ENCODE measurements at places on chromosomes 13 and 19.

DNA sequence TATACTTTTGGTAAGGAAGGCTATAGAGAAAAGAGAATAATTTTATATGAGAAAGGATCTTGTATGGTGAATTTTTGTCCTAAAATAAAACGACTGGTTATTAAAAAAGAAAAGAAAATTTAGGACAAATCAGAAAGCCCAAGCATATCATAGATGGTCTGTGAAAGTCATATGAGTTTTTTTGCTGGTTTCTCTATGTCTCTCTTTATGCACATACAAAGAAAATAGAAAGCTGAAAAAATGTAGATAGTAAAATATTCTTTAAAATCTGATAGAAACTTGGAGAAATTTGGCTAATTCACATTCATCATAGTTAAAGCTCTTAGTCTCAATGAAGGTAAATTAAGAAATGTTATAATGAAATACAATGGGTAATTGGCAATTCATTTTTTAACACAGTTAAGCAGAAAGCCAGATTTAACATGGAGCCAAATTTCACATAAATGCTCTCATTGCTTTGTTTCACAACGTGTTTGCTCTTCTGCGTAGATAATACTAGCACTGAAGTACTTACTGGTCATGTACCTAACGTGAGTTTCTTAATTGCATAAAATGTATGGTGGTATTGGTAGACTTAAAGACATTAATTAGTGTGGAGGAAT lies 621.5 kb upstream of the ATXN8OS start:
- DNase-seq: no peak

GRCh38 chr13:22629374-22629773 lies 551.4 kb upstream of the SGCG start:
- no peak for DNase-seq

DNA sequence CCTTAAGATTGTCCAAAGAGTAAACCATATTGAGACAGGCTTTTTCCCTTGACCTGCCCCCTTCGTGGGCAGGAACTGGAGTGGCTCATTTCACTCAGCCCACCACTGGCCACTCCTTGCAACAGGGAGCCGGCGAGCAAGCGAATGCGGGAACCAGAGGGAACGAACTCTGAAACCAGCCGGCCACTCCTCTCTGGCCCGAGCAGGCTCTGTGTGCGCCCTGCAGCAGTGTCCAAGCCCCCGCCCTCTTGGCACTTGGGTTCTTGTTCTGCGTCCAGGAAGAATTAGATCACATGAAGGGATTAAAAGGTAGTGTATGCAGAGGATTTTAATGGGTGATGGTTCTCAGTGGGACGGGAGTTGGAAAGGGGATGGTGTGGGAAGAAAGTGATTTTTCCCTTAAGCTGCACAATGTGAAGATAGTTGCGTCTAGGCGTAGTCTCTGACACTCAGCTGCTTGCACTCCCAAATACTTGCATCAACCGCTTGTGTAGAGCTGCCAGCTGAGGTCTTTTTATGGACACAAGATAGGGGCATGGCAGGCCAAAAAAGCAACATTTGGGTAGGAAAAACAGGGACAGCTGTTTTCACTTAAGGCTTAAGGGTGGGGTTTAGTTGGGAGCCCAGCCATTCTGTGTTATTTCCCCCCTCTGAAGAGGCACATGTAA lies 1209.7 kb upstream of the PCDH20 start:
- no peak for DNase-seq

DNA sequence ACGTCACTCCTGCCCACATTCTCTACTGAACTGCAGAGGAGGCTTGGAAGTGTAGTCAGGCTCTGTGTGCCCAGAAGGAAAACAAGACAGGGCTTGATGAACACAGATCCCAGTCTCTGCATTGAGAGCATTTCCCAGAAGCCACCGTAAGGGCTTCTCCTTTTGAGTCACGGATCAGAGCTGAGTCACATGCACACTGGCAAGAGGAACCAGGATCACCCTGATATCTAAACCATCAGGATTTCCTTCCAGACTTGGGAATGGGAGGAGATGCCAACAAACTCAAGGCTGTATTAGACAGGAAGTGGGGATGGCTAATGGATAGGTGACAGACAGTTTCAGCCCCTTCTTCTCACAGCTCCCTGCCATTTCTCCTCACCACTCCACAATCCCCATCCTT lies 17.7 kb upstream of the FBXO17 start:
- DNase-seq: no peak

DNA sequence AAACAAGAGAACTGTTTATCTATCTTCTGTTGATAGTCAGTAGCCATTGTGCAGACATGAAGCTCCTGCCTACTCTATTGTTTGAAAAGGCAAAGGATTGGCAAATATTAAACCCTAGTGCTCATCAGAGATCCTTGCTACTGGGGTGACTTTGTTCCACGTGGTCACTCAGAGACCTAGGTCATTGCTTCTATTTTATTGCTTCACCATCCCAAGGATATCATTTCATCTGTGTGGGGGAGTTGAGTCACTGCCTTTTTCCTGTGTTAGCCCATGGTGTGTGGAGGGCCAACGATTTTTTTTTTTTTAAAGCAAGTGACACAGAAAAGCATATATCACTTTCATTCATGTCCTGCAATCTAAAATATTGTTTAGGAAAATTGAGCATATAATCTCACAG lies 254.1 kb upstream of the RXFP2 start:
- no peak for DNase-seq

GRCh38 chr13:39501702-39502324 lies 101.2 kb downstream of the LHFPL6 start:
- no peak for DNase-seq

GRCh38 chr19:19477705-19478383 lies 37.5 kb downstream of the TSSK6 start:
- DNase-seq: no peak

GRCh38 chr13:32445461-32445860 lies 17.5 kb upstream of the N4BP2L1 start:
- no peak for DNase-seq

- no peak for DNase-seq
Observed at GRCh38 chr19:55012306-55012705, 25.8 kb downstream of the GP6 start.

DNA sequence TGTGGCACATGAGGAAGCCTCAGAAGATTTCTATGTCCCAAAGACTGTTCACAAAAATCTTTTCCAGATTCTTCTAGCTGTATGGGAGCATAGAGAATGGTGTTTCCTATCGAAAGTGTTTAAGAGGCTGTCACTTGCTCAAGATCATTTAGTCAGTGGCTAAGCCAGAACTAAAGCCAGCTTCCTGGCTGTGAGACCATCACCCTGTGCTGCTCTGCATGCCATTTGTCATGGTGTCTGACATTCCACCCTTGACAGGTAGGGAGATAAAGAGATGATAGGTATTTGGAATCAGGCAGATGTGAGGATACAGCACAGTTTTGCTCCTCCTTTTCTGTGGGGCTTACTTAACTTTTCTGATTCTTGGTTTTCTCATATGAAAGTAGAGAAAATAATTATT lies 177.3 kb downstream of the DNAJC15 start:
- DNase-seq: no peak

DNA sequence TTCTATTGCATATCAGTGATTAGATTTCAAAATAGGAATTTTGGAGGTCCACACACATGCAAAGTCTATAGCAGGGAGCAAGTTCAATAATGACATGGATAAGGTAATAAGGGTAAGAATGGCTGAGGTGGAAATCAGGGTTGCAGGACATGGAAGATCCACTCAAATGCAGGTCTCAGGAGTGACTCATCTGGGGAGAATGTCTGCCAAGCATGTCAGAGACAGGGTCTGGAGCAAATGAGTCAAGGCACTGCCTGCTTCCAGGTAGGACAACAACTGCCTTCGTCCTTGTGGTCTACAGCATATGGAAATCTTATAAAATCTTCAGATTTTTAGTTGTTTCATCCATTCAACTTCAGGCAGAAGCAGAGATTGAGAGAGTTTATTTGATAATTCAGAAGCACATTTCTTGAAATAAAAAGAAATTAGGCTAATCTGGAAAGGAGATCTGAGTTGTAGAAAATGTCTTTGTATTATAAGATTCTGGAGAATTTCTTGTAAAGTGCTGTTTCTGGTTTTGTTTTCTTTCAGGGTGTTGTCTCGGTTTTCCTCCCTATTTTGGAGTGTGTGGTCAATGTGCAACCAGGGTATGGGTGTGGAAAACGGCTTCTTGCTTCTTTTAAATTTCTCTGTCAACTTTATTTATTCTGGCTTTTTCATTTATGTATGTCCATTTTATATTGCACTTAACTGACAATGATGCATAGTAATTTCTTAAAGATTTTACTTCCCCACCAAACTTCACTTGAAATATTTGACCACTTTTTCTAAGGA lies 748.8 kb downstream of the LIG4 start:
- DNase-seq: no peak

GRCh38 chr19:42250183-42250665 lies 4.7 kb downstream of the ERF start:
- no peak for DNase-seq

GRCh38 chr19:995051-995827 lies 5.0 kb upstream of the GRIN3B start:
- no peak for DNase-seq

- no peak for DNase-seq
Observed at GRCh38 chr19:35207391-35207871, 21.1 kb downstream of the FAM187B start.

GRCh38 chr19:46629546-46630025 lies 4.7 kb upstream of the PTGIR start:
- no peak for DNase-seq

DNA sequence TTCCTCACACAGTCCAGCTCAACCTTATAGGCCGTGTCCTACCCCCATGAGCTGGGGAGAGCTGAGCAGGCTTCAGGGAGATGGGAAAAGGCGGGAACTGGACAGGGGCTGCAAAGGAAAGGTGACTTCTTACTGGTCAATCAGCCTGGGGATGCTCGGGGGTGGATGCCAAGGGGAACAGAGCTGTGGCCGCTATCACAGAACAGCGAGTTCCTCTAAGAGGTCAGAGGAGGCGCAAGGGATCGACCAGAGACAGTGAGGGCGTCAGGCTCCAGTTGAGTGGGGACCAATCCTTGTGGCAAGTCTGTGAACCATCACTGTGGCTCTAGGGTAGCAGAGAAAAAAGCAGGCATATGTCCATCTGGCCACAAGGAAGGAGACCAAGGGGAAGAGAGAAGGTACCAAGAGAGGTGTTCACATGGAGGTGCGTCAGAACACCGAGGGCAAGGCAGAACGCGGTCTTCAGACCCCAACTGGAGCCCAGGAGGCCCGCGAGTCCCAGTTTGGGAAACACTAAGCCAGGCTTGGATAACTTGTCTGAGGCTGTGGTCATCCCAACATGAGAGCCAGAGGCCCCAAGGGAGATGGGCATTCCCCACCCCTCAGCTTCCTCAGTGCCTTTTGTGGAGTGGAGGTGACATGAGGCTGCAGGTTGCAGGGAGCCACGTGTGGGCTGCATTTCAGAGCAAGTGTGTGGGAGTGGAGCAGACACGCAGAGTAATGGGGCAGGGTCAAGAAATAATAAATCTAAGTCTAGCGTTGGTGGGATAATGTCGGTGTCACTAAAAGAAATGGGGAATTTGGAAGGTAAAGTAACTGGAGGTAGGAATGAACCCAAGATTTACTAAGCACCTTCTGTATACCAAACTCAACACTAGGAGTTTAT lies 3.9 kb downstream of the F10 start:
- no peak for DNase-seq

- DNase-seq: no peak
Observed at GRCh38 chr13:36629057-36629385, 44.8 kb upstream of the SERTM1 start.

DNA sequence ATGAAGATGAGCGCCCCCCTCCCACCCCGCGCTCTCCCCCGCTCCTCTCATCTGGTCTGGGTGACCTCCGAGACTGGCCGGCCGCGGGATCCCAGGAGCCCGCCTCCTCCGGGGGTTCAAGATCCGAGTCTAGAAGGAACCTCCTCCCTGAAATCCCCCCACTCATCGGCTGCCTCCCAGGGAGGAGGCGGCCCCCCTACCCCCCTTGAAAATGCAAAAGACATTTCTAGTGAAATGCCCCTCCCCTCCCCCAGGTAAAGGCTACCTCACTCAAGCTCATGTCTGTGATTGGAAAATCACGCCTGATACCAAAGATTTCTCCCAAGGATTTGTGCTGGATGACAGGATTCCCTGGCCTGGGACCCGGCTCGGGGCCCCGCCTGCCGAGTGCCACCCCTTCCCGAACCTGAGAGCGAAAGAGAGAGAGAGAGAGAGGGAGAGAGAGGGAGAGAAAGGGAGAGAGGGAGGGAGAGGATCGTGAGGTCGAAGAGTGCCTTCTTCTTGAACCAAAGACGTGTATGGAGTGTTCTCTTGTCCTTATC lies 23.4 kb downstream of the ONECUT3 start:
- no peak for DNase-seq

GRCh38 chr19:18488403-18488723 lies 33.5 kb downstream of the ELL start:
- no peak for DNase-seq

- DNase-seq: no peak
Observed at GRCh38 chr13:20118268-20119140, 42.3 kb downstream of the GJA3 start.

DNA sequence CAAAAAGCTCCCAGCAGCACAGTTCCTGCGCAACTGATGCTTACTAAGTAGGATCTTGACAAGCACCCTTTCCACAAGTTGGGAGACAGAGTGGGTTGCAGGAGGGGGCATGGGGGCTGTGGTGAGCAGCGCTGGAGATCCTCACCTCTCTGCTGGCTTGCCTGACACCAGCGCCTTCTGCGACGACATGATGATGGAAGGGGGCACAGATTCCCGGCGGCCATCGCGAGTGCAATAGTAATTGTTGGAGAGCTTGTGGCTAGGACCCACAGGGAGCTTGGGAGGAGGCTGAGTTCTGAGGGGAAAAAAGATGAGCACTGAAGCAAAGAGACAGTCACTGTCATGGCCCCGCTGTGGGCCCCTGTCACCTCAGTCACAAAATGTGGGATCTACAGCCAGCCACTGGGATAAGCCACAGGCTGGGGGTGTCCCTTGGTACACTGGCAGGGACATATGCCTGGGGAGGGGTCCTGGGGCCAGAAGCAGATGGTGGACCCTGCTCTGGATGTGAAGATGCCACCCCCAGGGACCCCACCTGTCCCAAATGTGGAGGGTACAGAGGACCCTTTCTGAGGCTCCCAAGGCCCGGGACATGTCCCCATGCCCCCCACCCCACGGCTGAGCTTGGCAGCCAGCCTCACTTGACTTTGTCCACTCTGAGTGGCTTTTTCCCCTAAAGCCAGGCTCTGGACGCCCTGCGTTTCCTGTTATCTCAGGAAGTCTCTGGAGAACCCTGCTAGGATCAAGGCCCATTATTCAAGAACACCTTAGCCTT lies 4.6 kb downstream of the NDUFA7 start:
- DNase-seq: no peak

DNA sequence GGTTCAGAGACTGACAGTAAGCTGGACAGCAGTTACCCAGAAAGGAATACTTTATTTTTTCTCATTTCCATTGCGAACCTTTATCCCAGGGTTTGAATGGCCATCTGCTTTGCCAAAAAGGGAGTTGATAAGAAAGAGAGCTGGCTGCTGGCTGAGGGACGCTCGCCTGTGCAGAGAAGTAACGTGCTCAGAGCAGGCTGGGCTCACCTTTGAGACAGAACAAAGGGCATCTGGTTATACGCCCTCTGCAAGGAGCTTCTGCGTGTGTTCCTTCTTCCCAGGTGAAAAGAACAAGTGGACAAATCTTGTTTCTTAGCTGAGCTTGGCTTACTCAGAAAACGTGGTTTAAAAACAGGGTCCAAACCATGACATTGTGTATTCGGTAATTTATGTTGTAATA lies 47.4 kb downstream of the EFNB2 start:
- no peak for DNase-seq

Data from NCI-H510A (cell line).